ENCODE measurements at places on chromosomes 4 and X. TPM values are rescaled to one million over a fixed set of nuclear protein-coding genes. Genes with fewer than 3 reads are reported as not detected.

Gene GAGE12C
- total RNA-seq: not detected

Gene TLR10
- total RNA-seq: not detected

Gene NLGN3
- 0.49 TPM for total RNA-seq

Gene SUPT20HL2
- not detected for total RNA-seq

Gene TMEM271
- total RNA-seq: not detected

Gene H2BW2
- not detected for total RNA-seq

Gene CFAP99
- total RNA-seq: not detected

Gene STOX2
- 0.49 TPM for total RNA-seq

Gene GPM6B
- 20.3 TPM for total RNA-seq

Gene CPLX1
- not detected for total RNA-seq

Gene GPR50
- not detected for total RNA-seq

Gene PHEX
- 0.24 TPM for total RNA-seq

Gene F8A2
- total RNA-seq: not detected

Gene MAMLD1
- 1.9 TPM for total RNA-seq

Gene HTR2C
- total RNA-seq: not detected

Gene CENPVL2
- not detected for total RNA-seq

Gene TNMD
- 3.4 TPM for total RNA-seq

Gene CPE
- total RNA-seq: 70.3 TPM

Gene SCRG1
- 0.16 TPM for total RNA-seq

Gene UGT2B28
- not detected for total RNA-seq

Gene SRPX
- 147 TPM for total RNA-seq

Gene STAG2
- 63.3 TPM for total RNA-seq

Gene IL13RA2
- 5.7 TPM for total RNA-seq

Gene SLC16A2
- 29.9 TPM for total RNA-seq

Gene FAM9B
- not detected for total RNA-seq

Gene SLIT2
- total RNA-seq: 110 TPM

Gene NKX3-2
- total RNA-seq: under 0.01 TPM

Gene GYG2
- 0.61 TPM for total RNA-seq

Gene PF4V1
- total RNA-seq: not detected

Gene MAOB
- total RNA-seq: 0.24 TPM

Gene ETDA
- not detected for total RNA-seq

Gene GPR119
- total RNA-seq: not detected

Gene SERTM2
- not detected for total RNA-seq

Gene SATL1
- total RNA-seq: not detected

Gene PNMA3
- 0.12 TPM for total RNA-seq

Gene EMCN
- 0.49 TPM for total RNA-seq

Gene TMEM255A
- total RNA-seq: 0.16 TPM

Gene CXorf65
- not detected for total RNA-seq

Gene SLC7A11
- total RNA-seq: 43.5 TPM

Gene TGIF2LX
- total RNA-seq: not detected
